ENCODE measurements at places on chromosomes 6 and 20. TPM values are rescaled to one million over a fixed set of nuclear protein-coding genes. Genes with fewer than 3 reads are reported as not detected.

MUC22 gene
- total RNA-seq = not detected

- no peak for DNase-seq
These were observed 40.5 kb upstream of the OSTM1 start for GRCh38 chr6:108114841-108115597.

BMP2 gene
- total RNA-seq = 0.92 TPM

GRCh38 chr6:25628471-25629197 lies 23.4 kb upstream of the SCGN start:
- no peak for DNase-seq
